ENCODE measurements at places on chromosomes 6 and 20. TPM values are rescaled to one million over a fixed set of nuclear protein-coding genes. Genes with fewer than 3 reads are reported as not detected.

The GSTA1 gene
- not detected for total RNA-seq

The MEP1A gene
- total RNA-seq, result not detected

The CABLES2 gene
- 5.1 TPM for total RNA-seq

The MEI4 gene
- not detected for total RNA-seq

The KCNG1 gene
- not detected for total RNA-seq

GRCh38 chr6:92363111-92363510 is 1056.2 kb downstream of the EPHA7 start:
- no peak for DNase-seq

- peak; percentile 55 for DNase-seq
These were observed 574 bp downstream of the RPS12 start for GRCh38 chr6:132814716-132815570.

GRCh38 chr6:42555477-42556457 is 8.1 kb upstream of the UBR2 start:
- no peak for DNase-seq
